ENCODE measurements at places on chromosomes 5 and 9.

DNA sequence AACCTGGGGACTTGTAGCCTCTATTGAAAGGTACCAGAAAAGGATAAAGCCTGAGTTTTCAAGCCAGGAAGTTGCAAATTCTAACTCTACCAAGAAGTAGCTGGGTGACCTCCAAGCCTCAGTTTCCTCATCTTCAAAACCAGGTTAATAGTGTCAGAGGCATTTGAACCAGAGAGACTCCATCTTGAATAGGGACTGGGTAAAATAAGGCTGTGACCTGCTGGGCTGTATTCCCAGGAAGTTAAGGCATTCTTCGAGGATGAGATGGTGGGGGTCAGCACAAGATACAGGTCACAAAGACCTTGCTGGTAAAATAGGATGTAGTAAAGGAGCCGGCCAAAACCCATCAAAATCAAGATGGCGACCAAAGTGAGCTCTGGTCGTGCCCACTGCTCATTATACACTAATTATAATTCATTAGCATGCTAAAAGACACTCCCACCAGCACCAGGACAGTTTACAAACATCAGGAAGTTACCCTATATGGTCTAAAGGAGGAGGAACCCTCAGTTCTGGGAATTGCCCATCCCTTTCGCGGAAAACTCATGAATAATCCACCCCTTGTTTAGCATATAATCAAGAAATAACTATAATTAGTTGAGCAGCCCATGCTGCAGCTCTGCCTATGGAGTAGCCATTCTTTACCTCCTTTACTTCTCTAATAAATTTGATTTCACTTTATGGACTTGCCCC is 3.8 kb upstream of the SERINC5 start:
- DNase-seq = no peak

DNA sequence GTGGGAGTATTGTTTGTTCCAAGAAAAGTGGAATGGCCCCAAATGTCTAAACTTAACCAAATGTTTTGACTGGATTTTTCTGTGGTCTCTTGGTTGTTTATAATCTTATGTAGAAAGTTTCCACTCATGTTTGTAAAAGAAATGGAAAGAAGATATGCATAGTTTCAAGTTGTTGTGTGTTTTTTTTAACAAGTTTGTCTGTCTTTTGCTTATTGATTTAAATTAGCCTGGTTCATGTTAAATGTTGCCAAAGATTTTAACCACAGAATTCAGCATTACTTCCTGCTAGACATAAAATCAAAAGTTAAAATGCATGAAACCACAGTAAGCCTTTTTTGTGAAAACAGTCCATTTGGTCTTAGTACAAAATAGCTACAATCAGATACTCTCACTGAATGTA is 14.0 kb downstream of the PPWD1 start:
- DNase-seq = no peak

DNA sequence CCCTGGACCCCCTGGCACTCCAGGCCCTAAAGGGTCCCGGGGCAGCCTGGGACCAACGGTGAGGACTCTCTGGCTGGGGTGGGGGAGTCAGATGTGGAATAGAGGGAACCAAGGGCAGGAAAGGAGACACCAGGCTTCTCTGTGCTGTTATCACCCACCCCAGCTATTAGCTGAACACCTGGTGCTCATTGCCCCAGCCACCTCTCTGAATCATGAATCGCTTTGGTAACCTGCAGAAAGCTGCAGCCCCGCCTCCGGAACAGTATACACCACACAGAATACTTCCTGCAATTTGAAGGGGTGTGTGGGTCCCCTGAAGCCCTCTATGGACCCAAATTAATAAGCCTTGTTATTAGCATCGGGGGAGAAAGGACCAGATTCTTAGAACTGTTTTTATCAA is 40.4 kb upstream of the ORM1 start:
- DNase-seq = no peak

GRCh38 chr9:16368237-16369087 is 502.0 kb downstream of the BNC2 start:
- DNase-seq = no peak

- DNase-seq = no peak
Observed at GRCh38 chr9:115191667-115192066, 73.7 kb upstream of the TNC start.

DNA sequence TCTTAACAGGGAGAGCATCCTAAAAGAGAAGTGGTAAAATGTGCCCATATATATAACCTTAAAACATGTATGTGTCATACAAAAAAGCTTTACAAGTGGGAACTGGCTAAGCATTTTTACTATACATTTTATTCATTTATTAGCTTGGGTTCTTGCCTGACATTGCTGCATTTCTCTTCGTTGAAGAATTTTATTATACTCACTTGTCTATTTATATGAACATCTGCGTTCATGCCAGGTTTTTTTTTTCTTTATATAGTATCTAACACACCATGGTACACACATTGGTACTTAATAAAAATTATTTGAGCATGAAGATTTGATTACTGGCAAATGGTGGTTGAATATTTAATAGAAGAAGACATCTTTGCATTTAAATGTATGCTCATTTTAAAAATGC is 492.3 kb downstream of the SPATA31D1 start:
- DNase-seq = no peak

GRCh38 chr9:99076483-99077171 is 28.3 kb upstream of the TGFBR1 start:
- DNase-seq = no peak

DNA sequence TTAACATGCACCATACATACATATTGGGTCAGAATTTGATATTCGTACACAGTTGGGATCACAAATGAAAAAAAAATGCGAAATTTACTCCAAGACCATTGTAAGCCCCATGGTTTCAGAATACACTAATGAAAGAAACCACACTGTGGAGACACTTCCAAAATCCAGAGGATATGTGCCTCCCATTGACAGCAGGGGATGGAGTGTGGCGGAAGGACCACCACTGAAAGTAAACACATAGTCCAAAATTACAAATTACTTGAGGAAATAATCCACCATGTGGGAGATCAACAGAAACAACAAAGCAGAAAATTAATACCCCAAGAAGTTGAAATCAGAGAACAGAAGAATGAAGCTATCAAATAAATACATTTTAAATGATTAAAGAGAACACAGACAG is 291.6 kb upstream of the PAPPA start:
- no peak for DNase-seq

GRCh38 chr5:83426855-83427254 is 44.7 kb upstream of the VCAN start:
- no peak for DNase-seq

GRCh38 chr9:94160594-94161501 is 76.6 kb downstream of the PTPDC1 start:
- peak; percentile 27 for DNase-seq

- DNase-seq = no peak
Observed at GRCh38 chr5:121478636-121479035, 373.0 kb upstream of the FTMT start.

GRCh38 chr5:178522361-178522760 is 67.8 kb downstream of the COL23A1 start:
- no peak for DNase-seq

Measured in SW 1271 (cell line).